MCF 10A (cell line): ENCODE measurements at places on chromosomes 1 and 21.

DNA sequence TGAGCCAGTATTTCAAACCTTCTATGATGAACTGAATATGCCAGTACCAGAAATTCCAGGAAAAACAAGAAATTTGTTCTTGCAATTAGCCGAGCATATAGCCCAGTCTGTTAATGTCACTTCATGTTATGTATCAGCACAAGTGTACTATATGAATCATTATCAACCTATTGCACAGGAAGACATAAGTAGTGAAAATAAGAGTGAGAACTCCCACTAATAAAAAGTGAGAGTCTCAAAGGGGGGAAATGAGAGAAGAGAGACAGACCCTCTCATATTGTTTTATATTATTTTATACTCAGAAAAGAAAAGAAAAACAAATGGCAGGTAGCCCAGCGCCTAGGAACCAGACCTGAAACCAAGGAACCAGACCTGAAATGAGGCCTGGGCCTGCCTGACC lies 16.2 kb downstream of the JMJD4 start:
- DNase-seq: no peak

DNA sequence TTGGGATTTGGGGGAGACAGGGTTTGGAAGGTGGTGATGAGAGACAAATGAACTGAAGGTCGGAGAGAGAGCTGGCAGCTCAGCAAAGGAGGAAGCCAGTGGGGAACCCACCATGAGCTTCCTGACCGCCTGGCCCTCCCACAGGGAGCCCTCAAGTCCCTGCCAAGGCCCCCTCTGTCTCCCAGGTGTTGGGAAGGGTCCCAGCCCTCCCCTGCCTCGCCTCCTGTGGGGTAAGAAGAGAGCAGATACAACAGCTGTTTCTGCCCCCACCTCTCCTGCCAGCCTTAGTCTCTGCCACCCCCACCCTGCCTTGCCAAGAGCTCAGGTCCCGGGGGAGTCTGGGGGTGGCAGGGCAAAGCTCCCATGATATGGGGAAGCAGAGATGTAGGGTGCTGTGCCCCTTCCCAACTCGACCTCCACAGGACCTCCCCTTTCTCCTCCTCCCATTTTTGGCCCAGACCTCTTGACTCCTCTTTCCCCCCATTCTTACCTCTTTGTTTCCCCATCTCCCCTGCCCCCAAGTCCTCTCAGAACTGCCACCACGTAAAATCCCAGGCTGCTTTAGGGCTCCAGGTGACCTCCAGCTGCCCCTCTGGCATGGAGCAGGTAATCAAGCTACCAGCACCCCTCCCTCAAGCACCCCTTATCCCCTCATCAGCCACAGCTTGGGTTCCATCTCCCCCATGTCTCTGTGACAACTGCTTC lies 556 bp downstream of the S100A1 start:
- DNase-seq: no peak

DNA sequence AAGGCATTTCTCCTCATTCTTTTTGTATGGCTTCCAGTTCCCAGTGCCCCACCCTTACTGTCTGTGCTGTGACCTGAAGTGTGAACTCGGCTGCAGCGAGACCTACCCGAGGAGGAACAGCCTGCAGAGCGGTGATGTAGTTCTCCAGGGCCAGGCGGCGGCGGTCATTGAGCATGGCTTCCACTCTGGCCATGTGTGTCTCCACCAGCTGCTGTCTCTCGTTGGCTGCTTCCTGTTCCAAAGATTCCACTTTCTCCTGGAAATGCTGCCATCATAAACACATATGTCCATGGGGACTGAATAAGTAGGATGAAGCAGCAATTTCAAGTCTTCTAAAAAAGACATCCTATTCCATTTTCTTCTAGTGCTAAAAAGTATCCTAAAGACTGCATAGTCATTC lies 195.6 kb downstream of the APP start:
- no peak for DNase-seq

DNA sequence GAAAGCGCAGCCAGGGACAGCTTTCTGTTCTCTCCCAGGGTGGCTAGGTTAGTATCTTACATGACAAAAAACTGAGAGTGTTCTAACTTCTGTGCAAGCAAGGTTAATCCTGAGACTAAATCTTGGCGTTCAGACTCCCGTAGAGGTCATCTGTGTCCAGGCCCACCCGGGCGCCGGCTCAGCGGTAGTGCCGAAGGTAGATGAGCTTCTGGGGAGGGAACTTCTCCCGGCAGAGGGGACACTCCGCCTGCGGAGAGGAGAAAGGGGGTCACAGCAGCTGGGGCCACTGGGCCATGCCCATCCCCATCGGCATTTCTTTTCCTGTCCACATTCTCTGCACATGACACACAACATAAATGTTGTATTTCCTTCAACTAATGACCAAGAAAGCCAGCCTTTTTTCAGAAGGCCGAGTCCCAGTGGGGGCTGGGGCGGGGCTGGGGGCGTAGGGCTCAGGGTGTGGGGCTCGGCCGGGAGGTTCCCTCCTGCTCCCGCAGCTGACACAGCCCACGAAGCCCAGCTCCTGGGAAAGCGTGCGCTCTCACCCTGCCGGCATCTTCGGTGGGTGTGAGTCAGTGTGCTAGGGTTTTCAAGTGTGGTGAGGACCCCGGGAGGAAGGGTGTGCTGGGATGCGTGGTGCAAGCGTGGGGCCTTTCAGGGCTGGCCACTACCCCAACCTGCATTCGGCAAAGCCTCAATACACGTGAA lies 6.6 kb downstream of the PEX10 start:
- no peak for DNase-seq

DNA sequence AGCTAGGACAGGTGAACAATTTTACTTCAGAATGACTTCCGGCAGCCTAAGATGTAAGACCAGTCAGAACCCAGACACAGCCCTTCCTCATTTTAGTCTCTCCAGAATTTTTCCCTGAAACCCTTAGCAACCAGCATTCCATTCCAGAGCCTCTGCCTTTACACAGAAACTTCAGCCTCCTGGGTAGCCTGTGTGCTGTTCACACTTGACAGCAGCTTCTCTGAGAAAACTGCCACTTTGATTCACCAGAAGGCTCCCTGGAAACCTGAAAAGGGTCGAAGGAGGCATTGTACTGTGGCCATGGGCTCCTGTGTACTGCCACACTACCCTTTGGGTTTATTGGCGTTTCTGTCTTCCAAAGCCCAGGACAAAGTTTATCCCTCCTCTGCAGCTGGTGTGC lies 17.4 kb downstream of the HYI start:
- DNase-seq: no peak

- no peak for DNase-seq
These were observed 118.3 kb upstream of the FGGY start for GRCh38 chr1:59178339-59179187.

DNA sequence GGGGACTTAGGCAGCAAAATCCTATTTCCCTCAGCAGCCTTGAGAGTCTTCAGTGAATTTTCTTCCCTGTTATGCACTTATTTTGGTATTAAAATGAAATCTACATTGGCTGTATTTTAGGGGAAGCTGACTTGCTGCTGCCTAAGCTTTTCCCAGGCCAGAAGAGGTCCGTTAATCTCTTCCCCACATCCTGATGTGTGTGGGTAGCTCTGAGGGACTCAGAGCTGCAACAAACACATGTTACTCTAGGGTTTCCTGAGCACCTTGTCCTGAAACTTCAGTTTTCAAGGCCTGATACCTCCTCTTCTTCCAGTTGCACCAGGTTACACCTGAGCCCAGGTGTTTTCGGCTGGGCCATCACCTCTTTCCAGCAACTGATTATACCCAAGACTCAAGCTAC lies 51.5 kb downstream of the SYT6 start:
- no peak for DNase-seq

DNA sequence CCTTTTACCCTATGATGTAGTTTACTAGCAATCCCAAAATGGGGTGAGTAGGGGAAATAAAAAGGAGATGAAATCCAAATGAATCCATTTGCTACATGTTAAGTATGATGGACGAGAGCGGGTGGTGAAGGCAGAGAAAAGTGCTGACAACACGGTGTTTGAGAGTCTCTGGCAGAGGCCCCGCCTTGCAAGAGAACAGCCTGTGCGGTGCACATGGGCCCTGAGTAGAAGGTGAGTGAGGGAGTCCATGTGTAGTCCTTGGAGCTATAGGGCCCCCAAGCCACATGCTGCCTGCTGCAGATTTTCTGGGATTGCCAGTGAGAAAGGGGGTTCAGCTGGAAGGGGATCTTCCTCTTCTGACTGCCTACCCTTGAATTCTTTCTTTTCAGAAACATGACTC lies 177.1 kb downstream of the TNR start:
- no peak for DNase-seq

GRCh38 chr1:114263343-114263742 lies 109.7 kb upstream of the SYT6 start:
- no peak for DNase-seq

DNA sequence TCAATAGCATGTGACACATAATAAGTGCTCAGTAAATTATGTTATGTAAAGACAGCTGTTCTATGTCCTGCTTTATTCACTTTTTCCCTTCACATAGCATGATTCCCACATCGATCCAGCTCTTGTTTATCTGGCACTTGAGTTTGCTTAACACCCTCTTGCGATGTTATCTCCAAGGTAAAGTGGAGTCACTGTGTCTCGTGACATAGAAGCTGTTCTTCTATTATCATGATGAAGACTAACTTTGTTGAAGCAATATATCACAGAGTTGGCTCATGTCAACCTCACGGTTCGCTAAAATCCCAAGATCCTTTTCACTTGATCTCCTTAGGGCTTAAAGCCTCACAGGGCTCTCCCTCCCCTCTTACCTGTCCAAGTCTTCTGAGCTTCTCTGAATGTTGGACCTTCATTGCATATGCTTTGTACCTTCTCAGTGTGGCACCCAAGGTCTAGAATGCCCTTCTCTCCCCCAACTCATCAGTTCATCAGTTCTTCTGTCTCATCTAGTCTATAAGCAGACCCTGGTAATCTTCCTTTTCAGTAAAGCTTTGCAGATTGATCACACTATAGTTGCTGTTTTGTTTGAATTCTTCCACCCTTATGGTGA lies 38.0 kb downstream of the PLXNA2 start:
- no peak for DNase-seq

GRCh38 chr1:192552760-192553191 lies 22.8 kb upstream of the RGS1 start:
- DNase-seq: no peak

GRCh38 chr1:54567961-54568360 lies 19.9 kb downstream of the ACOT11 start:
- peak; percentile 82 for DNase-seq

- DNase-seq: peak; percentile 23
These were observed 356.3 kb upstream of the DPYD start for GRCh38 chr1:98277118-98277517.

GRCh38 chr1:158333405-158334155 lies 2.2 kb upstream of the CD1B start:
- no peak for DNase-seq

- peak; percentile 71 for DNase-seq
These were observed 20.4 kb upstream of the GNG12 start for GRCh38 chr1:67853704-67854103.

DNA sequence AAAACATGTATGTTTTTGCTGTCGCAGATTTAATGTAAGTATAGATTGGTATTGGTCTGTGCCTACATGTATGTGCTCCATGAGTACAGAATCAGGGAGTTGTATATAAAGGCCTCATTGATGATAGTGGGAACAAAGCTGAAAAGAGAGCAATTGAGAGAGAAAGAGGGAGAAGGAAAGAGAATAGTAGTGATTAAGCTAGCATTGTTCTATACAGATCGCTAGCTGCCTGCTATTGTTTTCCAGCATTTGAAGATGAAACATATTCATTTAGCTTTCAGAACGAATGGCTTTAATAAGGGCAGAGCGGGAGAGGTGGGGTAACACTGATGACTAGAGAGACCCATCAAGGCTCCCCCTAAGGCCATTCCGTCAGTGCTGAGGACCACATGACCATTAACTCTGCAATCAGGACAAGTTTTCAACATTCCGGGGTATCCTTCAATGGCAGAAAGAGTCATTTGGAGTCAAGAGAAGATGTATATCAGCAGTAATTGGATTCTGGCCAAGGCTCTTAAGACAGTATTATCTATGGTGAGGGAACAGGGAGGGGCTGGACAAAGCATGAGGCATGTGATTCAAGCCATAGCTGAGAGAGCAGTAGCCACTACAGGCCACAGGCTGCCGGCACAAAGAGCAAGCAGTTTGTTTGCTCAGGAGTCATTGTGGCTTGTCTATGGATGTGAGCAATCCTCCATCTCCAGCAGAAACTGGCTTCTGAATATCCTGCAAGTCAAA lies 176.5 kb downstream of the PBX1 start:
- DNase-seq: peak; percentile 28

- DNase-seq: peak; percentile 31
These were observed 258.4 kb upstream of the ZRANB2 start for GRCh38 chr1:71339238-71339637.

GRCh38 chr1:9312168-9312720 lies 19.6 kb downstream of the SPSB1 start:
- no peak for DNase-seq

DNA sequence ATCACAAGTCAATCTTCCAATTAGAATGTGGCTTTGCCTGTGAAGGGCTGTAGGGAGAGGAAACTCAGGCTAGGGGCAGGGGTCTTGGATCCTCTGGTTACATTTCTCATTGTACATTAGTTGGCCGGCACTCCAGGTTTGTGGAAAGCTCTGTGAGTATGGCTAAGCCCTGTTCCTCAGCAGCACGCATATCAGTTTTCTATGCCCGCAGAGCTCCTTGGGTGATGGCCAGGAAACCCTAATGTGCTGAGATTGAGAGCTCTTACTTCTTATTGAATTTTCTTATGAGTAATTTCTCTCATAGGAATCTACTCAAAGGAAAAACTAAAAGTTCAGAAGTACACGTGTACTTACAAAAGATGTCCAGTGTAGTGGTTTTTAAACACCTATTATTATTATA lies 30.7 kb upstream of the STMN1 start:
- no peak for DNase-seq

GRCh38 chr1:9194024-9194423 lies 40.5 kb upstream of the H6PD start:
- DNase-seq: peak; percentile 73

DNA sequence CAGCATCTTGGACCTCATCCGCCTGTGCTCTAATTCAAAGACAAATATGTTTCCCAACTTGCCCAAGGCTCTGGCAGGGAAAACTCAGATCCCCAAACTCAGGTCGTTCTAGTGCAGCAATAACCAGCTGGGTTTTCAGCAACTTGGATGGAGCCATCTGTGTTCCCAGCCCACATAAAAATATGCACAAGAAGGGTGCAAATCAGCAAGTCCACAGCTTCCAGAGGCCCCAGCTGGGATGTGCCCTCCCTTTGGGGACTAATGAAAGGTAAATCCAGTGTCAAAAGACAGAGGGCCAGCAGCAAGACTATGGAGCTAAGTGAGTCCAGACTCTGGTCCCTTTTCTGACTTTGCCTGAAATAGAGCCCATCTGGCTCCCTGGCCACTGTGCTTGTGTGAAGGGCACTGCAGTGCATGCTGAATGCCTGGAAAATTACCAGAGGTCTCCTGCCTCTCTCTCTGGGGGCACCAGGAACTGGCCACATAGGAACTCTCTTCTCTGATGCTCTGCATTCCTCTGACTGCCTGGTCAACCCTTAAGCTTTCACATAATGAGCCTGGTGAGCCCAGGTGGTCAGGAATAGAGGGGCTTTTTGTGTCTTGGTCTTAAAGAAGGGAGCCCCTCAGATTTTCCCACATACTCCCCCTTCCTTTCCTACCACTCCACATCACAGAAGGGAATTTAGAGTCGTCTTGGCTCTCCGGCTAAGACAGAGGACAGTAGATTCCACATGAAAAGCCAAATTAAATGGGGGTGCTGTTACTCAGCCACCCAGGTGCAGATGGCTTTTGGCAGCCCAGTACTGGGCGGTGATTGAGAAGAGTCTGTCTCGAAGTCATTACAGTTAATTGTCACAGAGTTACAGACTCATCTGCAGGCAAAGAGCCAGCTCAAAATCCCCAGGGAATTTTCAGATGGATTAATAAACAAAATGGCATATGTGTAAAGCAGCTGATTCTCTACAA lies 88.1 kb upstream of the C1orf21 start:
- DNase-seq: no peak
